A549 treated with dexamethasone at 1 μM for 4 hours (cell line): ENCODE measurements at places on chromosomes 13 and 19. TPM values are rescaled to one million over a fixed set of nuclear protein-coding genes. Genes with fewer than 3 reads are reported as not detected.

Gene CASP14
- total RNA-seq, result not detected in 5 replicates

Gene NFKBIB
- total RNA-seq, result 59.1 to 111 TPM (median 94.5 TPM) in 5 replicates

Gene NEK5
- total RNA-seq, result 0.05 to 0.21 TPM (median 0.07 TPM) in 5 replicates

Gene LSR
- total RNA-seq, result 7.4 to 11.3 TPM (median 8.8 TPM) in 5 replicates

Gene ECSIT
- total RNA-seq, result 25.7 to 33.5 TPM (median 29.7 TPM) in 5 replicates

Gene FFAR2
- 0.03 to 0.06 TPM (median 0.04 TPM) in 4 of 5 replicates, not detected in the other for total RNA-seq

Gene NLRP11
- total RNA-seq, result 0.04 TPM in 1 of 5 replicates, not detected in the others

Gene CSNK1G2
- total RNA-seq, result 32.5 to 53.7 TPM (median 47.1 TPM) in 5 replicates

Gene ZFP28
- 3.2 to 4.3 TPM (median 3.9 TPM) in 5 replicates for total RNA-seq

Gene C1QTNF9
- not detected in 5 replicates for total RNA-seq

Gene SIGLEC12
- total RNA-seq, result not detected in 5 replicates

Gene SPTBN4
- 0.41 to 0.73 TPM (median 0.66 TPM) in 5 replicates for total RNA-seq

Gene NCAN
- total RNA-seq, result 0.04 to 0.15 TPM (median 0.06 TPM) in 5 replicates

Gene VSTM1
- 0.23 to 0.79 TPM (median 0.54 TPM) in 5 replicates for total RNA-seq

Gene TYK2
- total RNA-seq, result 27.7 to 47.5 TPM (median 44.4 TPM) in 5 replicates

Gene LILRA2
- total RNA-seq, result not detected in 5 replicates

Gene SHC2
- 0.62 to 1.6 TPM (median 1.1 TPM) in 5 replicates for total RNA-seq

Gene MBD3L2B
- 0.16 TPM in 1 of 5 replicates, not detected in the others for total RNA-seq

Gene KRTDAP
- total RNA-seq, result not detected in 5 replicates

Gene ZNF829
- 0.31 to 0.73 TPM (median 0.37 TPM) in 5 replicates for total RNA-seq

Gene MFSD12
- total RNA-seq, result 102 to 148 TPM (median 139 TPM) in 5 replicates

Gene ANGPTL8
- not detected in 5 replicates for total RNA-seq

Gene KCNK6
- 3.6 to 5.0 TPM (median 4.6 TPM) in 5 replicates for total RNA-seq

Gene ZNF888
- total RNA-seq, result not detected in 5 replicates

Gene ZSWIM9
- total RNA-seq, result 4.8 to 7.7 TPM (median 6.1 TPM) in 5 replicates

Gene MCEMP1
- total RNA-seq, result not detected in 5 replicates

Gene GIPR
- total RNA-seq, result 1.4 to 4.1 TPM (median 2.4 TPM) in 5 replicates

Gene SPACA7
- not detected in 5 replicates for total RNA-seq

Gene SHISA2
- 0.05 to 0.08 TPM (median 0.06 TPM) in 4 of 5 replicates, not detected in the other for total RNA-seq

Gene FBXO27
- total RNA-seq, result 2.1 to 4.5 TPM (median 3.7 TPM) in 5 replicates

Gene FXYD5
- 171 to 243 TPM (median 234 TPM) in 5 replicates for total RNA-seq

Gene SIGLEC11
- 0.10 to 0.28 TPM (median 0.16 TPM) in 5 replicates for total RNA-seq

Gene KLK5
- total RNA-seq, result 0.15 TPM in 1 of 5 replicates, not detected in the others

Gene ZNF77
- 1.6 to 1.8 TPM (median 1.8 TPM) in 5 replicates for total RNA-seq

Gene SRRM5
- 0.43 to 1.1 TPM (median 0.86 TPM) in 5 replicates for total RNA-seq

Gene ZNF544
- 11.2 to 18.7 TPM (median 17.9 TPM) in 5 replicates for total RNA-seq

Gene ZNF554
- total RNA-seq, result 0.67 to 1.1 TPM (median 0.93 TPM) in 5 replicates

Gene CBARP
- total RNA-seq, result 1.9 to 5.3 TPM (median 4.0 TPM) in 5 replicates

Gene C19orf67
- not detected in 5 replicates for total RNA-seq

Gene LYPD3
- 0.21 to 0.37 TPM (median 0.28 TPM) in 5 replicates for total RNA-seq

Gene CYP4F12
- 1.6 to 2.8 TPM (median 2.1 TPM) in 5 replicates for total RNA-seq

Gene SULT2B1
- 11.9 to 18.4 TPM (median 17.2 TPM) in 5 replicates for total RNA-seq

Gene TMEM145
- total RNA-seq, result 2.2 to 4.2 TPM (median 3.6 TPM) in 5 replicates
